ENCODE measurements at places on chromosomes 7 and 10.
A peak's percentile ranks its signal among the peaks of the same experiment; 100 is the strongest.

GRCh38 chr10:96556003-96556402, 30.8 kb downstream of the TM9SF3 start:
- peak; percentile 16 for DNase-seq

- no peak for DNase-seq
Measured at GRCh38 chr7:151978616-151979015, 22.4 kb downstream of the GALNTL5 start.

GRCh38 chr7:66198956-66199355, 6.2 kb upstream of the TPST1 start:
- DNase-seq, result no peak

DNA sequence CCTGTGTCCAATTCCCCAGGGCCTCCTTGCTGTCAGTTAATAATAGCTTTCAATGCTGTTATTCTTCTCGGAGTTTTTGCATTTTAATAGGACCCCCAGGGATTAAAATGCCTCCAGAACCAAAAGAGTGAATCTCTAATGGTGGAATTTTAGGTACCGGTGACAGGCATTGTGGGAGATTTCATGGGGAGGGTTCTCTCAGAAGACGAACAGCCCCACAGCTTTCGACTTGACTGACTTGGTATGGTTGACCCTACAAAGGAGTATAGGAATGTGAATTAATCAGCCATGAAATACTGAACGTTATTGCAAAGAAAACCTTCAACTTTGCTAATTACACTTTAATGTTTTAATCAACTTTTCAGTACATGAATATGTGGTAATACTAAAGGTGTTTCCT, 206.3 kb upstream of the FZD8 start:
- no peak for DNase-seq

DNA sequence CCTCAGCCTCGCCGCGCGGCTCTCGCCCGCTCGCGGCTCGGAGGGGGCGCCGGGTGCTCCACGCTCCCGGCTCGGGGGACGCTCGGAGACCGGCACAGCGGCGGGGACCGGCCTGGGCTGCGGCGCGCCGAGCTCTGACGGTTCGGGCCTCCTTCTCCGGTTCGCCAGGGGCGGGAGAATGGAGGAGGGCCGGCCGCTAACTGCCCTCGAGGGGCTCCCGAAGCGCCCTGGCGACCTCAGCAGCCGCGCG, 232 bp upstream of the GRID1 start:
- no peak for DNase-seq

- DNase-seq, result no peak
Measured at GRCh38 chr7:41731493-41732435, 28.9 kb upstream of the INHBA start.

DNA sequence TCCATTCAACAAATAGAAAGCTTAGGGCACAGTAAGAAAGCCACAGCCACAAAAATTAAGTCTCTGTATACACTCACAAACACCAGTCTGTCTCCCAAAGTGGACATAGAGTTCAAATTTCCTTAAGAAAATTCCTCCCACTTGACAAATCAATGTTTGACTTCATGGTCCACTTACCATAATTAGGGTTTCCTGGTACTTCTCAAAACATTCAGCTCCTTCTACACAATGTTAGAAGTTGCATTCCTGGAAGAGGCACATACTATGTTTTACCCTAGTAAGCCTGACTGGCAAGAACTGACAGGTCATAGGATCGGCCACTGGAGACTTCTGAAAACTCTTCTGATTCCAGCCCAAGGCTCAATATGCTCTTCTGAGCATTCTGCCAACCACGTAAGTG, 70.5 kb downstream of the CPXM2 start:
- DNase-seq, result no peak

- no peak for DNase-seq
Measured at GRCh38 chr10:78937800-78938694, 130.7 kb upstream of the ZMIZ1 start.

- no peak for DNase-seq
Measured at GRCh38 chr7:68684996-68685395, 913.3 kb upstream of the AUTS2 start.

- no peak for DNase-seq
Measured at GRCh38 chr7:47508389-47509380, 73.2 kb downstream of the TNS3 start.

- DNase-seq, result no peak
Measured at GRCh38 chr10:70680899-70681730, 8.8 kb downstream of the ADAMTS14 start.

GRCh38 chr7:134831862-134832261, 52.4 kb downstream of the CALD1 start:
- DNase-seq, result no peak

DNA sequence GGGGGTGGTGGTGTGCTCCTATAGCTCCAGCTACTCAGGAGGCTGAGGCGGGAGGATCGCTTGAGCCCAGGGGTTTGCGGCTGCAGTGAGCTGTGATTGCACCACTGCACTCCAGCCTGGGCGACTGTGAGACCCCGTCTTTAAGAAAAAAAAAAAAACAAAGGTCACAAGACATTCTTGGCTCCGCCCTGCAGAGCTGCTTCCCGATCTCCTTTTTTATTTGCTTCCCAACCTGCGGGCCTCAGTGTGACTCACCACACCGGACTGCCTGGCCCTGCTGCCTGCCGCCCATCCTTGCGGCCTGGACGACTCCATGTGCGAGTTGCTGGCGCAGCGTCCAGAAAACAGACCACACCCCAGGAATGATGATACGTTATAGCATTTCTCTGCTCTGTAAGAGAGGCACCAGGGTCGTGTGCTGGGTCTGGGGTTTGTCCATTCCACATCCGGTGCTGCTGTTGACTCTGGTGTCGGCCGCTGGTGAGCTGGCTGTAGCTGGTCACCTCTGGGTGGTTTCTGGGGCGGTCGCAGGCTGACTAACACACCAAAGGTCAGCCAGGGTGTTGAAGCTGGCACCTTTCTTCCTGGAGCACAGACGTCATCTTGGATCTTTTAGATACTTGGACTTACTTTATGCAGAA, 123.6 kb downstream of the TCF7L2 start:
- DNase-seq, result no peak

DNA sequence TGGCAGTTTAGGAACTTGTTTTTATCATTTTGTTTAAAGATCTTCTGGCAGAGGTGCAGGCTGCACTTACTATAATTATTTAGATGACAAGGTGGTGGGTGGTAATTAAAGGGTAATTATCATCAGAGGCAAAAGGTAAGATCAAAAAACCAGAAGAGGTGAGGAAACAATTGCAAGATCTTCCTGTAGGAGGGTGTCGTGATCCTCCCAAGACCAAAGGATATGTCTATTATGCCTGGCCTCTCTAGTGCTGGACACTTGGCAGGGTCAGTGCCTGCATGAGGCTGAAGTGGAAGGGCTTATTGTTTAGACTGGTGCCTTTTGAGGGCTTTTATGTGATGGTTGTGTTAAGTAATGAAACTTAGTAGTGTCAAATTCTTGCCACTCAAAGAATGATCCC, 1.8 kb upstream of the WAPL start:
- no peak for DNase-seq

Data from DND-41 (cell line).